Ascending aorta (tissue), 2 donors: ENCODE measurements at places on chromosomes 6 and 20. TPM values are rescaled to one million over a fixed set of nuclear protein-coding genes. Genes with fewer than 3 reads are reported as not detected.

- DNase-seq: no peak
These were observed 431.4 kb upstream of the RUNX2 start for GRCh38 chr6:44896701-44897100.

DNA sequence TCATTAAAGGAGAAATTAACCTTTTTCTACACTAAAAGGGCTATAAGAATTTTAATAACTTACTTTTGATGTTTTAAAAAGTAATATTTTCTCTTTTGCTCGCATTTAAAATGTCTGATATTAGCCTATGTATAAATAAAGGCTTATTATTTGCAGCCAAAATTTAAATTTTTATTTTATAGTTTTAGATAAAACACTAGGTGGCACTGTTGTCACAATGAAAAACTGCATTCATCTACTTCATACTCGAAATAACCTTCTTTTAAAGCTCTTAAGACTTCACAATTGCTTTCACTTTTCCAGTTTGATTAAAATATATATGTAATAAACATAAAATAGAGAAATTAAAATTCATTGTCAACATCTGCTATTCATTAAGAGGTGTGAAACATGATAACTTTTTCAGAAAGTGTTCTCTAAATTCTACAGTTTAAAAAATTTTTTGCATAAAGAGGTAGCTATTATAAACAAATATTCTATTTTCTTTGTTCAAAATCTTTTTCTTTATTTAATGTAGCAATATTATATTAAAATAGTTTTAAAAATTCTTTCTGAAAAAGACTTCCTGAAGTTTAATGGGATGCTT, 78.8 kb upstream of the DEFB112 start:
- no peak for DNase-seq

DNA sequence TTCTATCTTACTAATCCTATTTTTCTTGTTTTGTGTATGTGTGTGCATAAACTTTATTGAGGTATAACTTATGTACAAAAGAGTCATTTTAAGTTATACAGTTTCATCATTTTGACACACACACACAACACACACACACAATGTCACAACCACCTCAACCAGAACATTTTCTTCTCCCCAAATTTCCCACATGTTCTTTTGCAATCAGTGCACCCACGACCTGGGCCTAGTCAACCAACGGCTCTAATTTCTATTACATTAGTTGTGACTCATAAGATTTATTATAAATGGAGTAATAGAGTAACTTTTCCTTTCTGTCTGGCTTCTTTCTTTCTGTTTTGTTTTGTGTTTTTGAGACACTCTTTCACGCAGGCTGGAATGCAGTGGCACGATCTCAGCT, 9.8 kb upstream of the POM121L2 start:
- DNase-seq: no peak

ACSS1 gene
- total RNA-seq: 19.5 TPM

MAN1A1 gene
- 75.5 TPM for total RNA-seq

ANGPT4 gene
- total RNA-seq: 5.7 TPM
